ENCODE measurements at places on chromosomes 2 and 18.

GRCh38 chr2:12314127-12314760 lies 402.5 kb upstream of the TRIB2 start:
- no peak for DNase-seq

DNA sequence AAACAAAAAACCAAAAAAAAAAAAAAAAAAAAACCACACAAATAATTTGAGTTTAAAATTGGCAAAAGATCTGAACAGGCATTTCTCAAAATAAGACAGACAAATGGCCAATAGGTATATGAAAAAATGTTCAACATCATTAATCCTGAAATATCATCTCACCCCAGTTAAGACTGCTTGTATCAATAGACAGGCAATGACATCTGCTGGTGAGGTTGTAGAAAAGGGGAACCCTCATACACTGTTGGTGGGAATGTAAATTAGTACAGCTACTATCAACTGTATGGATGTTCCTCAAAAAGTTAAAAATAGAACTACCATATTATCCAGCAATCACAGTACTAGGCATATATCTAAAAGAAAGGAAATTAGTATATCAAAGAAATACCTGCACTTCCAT lies 523.1 kb downstream of the XIRP2 start:
- no peak for DNase-seq

DNA sequence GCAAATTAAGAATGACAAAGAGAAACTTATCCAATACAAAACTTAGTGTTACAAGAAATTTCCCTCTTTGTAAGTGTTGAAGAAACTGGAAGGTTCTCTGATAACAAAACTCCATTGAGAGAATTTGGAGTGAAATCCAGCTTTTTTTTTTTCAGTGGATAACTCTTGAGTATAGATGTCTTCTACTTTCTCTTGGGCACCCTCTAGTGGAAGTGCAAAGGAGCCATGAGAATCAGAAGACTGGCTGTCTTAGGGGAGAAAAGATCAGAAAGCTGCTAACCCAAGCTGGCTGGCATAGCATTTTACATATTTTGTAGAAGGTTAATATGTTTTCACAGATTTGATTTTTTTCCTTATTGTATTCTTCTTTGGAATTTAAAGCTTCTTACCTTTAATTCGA lies 138.8 kb upstream of the SATB2 start:
- peak; percentile 47 for DNase-seq

- DNase-seq: no peak
Observed at GRCh38 chr2:50606145-50606544, 425.8 kb downstream of the NRXN1 start.

DNA sequence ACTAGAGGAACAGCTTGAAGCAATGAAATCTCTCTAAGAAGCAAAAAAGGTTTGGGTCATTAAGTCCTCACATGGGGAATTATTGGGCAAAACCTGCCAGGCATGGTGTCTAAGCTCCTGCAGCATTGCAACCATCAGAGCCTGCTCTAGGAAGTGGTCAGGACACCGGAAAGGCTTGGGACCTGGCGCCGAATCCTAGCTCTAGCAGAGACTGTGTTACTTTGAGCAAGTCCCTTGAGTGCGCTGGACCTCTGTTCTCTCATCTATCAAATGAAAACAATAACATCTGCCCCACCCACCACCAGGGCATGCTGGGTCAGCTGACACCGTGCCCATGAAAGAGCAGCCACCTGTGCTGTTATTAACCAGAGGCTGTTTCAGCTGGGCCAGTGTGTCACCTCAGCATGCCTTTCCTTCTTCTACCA lies 6.3 kb downstream of the TMEM127 start:
- DNase-seq: no peak

DNA sequence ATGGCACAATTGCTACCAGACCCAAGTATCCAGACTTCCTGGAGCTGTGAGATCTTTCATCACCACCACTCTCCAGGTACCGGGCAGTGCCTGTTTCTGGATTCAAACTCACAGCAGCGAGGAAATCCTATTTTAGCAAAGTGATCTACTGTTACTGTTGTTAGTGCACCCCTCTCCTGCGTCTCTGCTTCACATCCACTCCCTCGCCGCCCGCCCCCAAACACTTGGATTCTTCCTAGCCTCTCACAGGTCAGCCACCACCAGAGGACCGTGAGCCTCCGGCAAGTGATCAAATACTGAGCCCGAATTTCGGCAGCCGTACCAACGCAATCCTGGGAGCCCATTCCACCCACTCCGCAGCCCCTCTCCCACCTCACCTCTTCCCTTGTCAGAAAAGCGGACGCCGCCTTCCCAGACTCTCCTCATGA lies 519 bp downstream of the METTL4 start:
- DNase-seq: peak; percentile 70

DNA sequence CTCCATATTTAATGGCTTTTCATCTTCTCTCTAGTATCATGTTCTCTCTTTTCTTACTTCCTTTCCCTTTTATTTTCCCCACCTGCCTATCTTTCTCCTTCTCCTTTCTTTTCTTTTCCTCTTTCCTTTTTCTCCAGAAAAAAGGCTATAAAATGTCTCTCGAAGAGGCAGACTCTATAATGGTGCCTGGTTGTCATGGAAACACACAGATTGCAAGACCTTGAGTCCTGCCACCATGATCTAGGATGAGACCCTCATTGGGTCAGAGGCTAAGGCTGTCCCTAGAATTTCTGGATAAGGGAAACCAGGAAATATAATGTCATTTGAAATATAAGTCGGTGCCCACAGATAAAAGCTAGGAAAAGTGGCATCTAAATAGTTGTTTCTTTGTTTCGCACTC lies 36.5 kb upstream of the LHCGR start:
- DNase-seq: no peak

GRCh38 chr2:236774171-236774570 lies 204.5 kb downstream of the ACKR3 start:
- no peak for DNase-seq

- DNase-seq: no peak
Observed at GRCh38 chr2:64605026-64605471, 48.7 kb downstream of the SERTAD2 start.

GRCh38 chr18:68734308-68734707 lies 19.4 kb upstream of the TMX3 start:
- DNase-seq: no peak

GRCh38 chr18:24015639-24016631 lies 1.4 kb downstream of the TTC39C start:
- DNase-seq: no peak

GRCh38 chr2:100934504-100935371 lies 67.4 kb upstream of the RPL31 start:
- no peak for DNase-seq

GRCh38 chr2:170997893-170998597 lies 69.0 kb downstream of the GORASP2 start:
- no peak for DNase-seq

DNA sequence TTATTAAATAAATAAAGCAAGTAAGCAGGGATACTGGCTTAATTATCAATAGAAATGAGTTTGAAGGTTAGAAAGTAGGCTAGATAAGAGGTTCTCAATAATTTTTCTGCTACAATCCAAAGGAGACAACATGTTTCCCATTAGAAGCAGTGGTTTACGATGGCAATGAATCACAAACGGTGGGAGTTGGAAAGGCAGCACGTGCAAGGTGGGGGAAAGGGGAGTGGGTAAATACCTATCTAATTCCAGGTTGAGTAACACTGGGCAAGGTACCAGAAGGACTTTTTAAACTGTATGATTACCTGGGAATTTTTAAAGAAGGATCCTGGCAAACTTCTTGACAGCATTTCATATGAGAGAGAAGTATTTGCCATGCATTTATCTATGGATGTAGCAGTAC lies 289.9 kb downstream of the NBAS start:
- no peak for DNase-seq

- no peak for DNase-seq
Observed at GRCh38 chr2:139480161-139480650, 700.0 kb upstream of the NXPH2 start.

DNA sequence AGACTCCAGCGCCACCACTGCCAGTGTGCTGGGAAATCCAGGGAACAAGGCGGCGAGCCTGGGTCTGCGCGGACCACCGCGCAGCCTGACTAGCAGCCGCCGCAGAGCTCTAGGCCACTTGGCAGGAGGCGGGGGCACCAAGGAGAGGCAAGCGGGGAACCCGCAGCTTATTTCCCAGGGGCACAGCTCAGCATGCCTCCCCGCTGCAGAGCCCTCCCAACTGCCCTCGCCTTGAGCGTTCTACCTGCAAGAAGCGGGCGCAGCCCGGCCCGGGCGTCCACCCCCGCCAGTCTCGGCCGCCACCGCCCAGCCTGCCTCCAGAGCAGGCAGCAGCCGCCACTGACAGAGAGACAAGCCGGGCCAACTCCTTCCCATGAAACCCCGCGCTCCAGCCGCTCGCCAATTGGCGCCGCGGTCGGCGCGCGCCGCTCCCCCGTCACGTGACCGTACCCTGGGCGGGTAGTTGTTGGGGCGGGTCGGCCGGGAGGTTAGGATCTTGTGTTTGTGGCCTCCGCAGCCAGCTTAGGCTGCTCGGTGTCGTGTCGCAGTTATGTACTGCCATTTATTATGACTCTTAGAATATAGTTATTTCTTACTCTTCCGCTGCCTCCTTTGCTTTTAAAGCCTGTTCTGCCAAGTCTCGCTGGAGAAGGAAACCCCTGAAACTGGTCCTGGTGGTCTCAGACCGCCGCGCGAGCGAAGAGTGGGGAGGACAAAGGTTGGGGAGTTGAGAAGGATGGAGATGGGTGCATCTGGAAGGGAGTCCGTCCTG lies at the start of gene LNPK:
LNPK (minus strand) TSS at position 352 of the 772 bp plus-strand sequence. CDS start 6,683 bp downstream, outside the sequence.
- peak; percentile 92 for DNase-seq

DNA sequence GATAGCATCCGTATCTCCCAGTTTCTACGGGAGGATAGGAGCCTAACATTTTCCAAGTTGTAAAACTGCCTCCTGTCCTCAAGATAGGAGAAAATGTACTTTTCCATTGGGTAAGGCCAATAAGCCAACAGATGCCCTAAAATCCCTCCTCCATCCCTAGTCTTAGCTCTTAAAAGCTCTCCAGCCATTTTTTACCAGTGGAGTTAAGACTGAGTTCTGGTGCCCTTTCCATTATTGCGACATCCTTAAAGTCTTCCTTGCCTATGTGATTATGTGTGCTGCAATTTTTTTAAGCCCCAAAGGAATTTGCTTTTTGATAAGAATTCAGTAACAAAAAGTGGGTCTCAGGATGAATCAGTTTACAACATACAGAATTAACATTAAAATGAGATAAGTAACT lies 33.0 kb downstream of the LINC00305 start:
- DNase-seq: no peak

Measured in Caco-2 (cell line).